ENCODE measurements at places on chromosomes 3 and 15.

DNA sequence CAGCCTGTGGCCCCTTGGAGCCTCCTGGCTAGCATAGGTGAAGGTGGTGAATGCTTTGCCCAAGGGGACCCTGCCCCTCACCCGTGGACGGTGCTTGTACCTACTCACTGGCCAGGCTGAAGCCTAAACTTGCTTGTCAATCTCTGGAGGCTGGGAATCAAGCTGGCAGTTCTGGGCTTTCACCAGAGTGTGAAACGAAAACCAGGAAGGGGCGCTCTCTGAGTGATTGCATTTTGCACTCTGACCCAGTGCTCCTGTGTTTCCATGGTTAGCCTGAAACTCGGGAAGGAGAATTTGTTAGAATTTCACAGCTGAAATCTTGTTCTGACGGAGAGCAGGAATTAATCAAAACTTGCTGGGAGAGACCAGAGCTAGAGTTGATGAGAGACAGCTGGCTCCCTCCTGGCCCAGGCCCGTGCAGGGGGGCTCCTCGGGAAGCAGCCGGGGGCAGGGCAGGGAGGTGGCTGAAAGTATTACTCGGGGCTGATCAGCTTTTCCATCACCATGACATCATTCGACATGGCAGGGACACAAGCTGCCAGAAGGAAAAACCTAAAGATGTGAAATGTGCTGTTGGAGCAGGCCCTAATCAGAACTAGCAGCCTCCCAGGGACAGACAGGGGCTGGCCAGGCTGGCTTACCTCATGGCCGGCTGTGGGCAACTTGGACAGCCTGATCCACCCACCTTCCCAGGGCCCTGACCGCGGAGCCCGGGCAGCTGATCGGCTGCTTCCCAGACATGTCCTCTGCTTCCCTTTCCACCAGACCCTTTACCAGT is 323.6 kb upstream of the CTDSPL start:
- DNase-seq, result no peak

GRCh38 chr3:53377794-53378193 is 30.5 kb upstream of the DCP1A start:
- no peak for DNase-seq

DNA sequence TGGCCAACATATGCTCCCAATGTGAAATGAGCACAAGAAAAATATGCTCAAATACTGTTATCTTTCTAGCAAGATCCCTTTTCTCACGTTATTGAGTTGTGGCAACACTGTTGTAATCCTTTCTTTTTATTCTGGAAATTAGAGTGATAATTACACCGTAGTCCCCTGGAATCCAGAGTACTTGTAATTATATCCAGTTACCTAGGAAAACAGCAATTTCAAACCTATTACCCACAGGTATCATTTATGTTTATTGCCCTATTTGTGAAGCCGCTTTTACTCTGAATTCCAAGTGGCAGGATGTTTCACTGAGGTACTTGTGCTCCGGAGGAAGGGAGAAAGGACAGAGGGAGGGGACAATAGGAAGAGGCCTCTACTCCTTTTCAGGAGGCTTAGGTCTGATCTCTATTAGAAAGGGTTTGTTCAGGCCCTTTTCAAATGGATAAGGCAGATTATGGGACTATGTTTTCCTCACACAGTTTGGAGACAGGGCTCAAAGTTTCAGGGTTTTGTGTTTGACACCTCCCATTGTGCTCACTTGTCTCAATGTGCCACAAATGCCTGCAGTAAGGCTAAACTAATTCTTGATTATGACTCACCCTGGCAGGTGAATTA is 646.6 kb downstream of the TUSC7 start:
- DNase-seq, result no peak

GRCh38 chr15:69668963-69669362 is 216.3 kb downstream of the RPLP1 start:
- no peak for DNase-seq

DNA sequence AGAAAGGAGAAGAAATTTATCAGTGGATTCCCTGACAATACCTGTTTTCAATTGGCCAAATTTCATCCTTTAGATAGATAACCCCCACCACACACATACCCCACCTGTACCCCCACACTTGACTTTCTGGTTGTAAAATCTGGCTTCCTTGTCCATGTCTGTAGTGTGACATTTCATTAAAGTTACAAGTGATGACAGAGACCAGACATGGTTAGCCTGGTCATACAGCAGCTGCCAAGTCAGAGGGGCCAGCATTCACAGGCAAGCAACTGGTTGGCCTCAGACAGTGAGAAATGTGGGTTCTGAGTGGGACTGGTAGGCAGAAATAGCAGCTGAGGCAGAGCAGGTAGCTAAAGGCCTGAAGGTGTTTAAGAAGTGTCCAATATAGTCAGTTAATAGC is 238.6 kb upstream of the SOX14 start:
- no peak for DNase-seq

DNA sequence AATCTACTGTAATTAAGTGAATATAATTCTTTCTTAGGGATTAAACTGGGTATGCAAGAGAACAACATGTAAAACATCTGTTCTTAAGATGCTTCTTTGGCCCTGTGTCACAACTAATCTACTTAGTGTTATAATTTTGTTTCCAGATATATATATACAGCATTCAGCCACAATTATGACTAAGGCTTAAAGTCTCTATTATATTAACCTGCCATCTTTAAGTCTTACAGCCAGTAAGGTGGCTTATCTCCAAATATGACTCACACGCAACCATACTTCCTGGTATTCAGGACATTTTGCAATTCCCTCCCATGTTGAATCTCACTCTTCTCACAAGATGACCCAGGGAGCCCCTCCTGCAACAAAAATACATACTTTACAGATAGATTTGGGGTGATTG is 6.6 kb upstream of the KBTBD8 start:
- no peak for DNase-seq
